ENCODE measurements at places on chromosomes 1 and 21. TPM values are rescaled to one million over a fixed set of nuclear protein-coding genes. Genes with fewer than 3 reads are reported as not detected.
A peak's percentile ranks its signal among the peaks of the same experiment; 100 is the strongest.

Gene ANKRD65
- 0.04 TPM for polyA plus RNA-seq

- DNase-seq, result peak; percentile 70
These were observed at the start of gene ODF2L for GRCh38 chr1:86395751-86396497. Gene ODF2L (minus strand): TSS chr1:86396323. CDS start chr1:86387027, 9,296 bp downstream.

- DNase-seq, result no peak
These were observed 1.9 kb upstream of the OLFML2B start for GRCh38 chr1:162025541-162025940.

DNA sequence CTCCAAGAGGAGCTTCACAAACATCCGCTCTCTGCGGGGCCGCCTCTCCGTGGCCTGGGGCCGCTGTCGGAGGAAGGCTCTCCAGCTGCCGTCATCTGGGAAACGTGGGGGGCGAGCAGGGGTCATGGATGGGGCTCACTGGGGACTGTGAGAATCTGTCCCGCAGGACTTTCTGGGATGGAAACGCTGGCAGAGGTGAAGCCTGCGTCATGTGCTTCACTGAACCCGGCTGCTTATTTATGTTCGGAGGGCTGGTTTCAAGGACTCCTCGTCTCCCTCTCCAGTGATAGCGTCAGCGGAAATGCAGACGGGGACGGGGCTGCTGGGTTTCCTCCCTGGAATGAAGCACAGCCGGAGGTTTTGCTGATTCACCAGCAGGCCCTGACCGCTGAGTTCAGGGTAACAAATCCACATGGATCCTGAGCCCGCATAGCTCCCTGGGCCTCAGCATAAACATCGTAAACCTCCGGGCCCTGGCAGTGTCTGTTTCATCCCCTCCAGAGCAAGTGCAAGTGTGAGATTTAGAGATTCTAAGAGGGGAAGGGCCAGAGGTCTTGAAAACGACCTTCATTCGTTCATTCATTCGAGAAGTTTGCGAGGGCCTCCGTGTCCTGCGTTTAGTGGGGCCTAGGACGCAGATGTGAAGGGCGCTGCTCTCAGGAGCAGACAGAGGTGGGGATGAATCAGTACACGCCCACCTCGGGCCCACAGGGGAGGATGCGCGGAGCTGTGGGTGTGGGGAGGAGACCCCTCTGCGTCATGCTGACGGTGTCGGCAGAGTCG is 7.0 kb upstream of the POFUT2 start:
- DNase-seq, result peak; percentile 23

DNA sequence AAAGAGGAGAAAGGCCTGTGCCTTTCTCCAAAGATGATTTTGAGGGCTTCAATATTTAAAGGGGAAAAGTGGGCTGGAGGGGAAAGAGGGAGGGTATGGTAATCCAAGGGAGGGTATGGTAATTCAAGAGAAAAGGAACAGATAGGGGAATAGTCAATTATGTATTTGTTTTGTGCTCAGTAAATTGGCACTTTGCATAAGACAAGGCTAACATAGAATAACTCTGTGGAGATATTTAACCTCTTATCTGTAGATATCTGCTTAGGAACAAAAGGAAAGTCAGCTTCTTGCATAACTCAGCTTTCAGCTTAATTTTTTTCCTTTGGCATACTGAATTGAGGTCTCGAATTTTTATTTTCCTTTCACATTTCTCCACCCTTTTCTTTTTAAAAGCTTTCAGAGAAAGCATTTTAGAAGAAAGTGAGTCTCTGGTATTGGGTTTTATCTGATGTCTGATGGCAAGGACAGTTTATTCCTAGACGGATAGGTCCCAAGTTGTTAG is 119.9 kb upstream of the F3 start:
- DNase-seq, result no peak
